Endothelial cell of umbilical vein (primary cell): ENCODE measurements at places on chromosomes 11 and 22.

DNA sequence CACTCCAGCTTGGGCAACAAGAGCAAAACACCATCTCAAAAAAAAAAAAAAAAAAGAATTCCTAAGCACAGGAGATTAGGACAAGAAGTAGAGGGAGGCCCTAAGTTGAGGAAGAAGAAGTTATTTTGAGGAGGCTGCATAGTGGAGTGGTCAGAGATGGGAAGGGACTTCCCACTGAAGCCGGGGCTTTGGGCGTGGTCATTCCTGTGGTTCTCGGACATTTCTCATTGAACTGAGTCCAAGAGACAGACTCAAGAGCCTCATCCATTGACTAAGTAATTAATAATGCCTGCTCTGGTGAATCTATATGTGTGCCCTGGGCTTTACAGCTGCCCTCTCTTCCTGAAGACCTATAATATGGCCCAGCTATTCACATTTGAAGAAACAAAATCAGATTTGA lies 53.2 kb upstream of the FTH1 start:
- no peak for DNase-seq

DNA sequence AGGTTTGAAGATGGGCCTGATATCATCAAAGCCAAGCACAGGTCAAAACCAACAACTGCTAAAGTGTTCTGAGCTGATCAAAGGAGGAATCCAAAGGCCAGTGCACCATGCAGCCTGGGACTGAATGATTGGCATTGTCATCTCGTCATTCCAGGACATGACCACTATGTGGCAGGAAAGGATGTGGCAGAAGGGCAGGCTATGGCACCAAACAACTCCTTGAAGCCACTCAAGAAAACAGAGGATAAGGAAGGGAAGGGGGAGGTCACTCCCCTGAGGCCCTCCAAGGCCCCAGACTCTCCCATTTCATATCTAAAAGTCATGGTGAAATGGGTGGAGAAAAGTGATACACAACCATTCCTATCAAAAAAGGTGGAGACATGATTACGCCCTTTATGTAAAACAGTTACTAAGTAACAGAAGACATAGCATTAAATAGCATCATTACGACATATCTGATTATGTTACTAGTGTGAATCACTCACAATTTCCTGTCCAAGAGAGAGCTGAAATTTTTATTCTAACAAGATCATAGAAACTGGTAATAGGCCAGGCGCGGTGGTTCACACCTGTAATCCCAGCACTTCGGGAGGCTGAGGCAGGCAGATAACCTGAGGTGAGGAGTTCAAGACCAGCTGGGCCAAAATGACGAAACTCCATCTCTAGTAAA lies 49.3 kb downstream of the AHNAK start:
- peak; percentile 68 for DNase-seq

DNA sequence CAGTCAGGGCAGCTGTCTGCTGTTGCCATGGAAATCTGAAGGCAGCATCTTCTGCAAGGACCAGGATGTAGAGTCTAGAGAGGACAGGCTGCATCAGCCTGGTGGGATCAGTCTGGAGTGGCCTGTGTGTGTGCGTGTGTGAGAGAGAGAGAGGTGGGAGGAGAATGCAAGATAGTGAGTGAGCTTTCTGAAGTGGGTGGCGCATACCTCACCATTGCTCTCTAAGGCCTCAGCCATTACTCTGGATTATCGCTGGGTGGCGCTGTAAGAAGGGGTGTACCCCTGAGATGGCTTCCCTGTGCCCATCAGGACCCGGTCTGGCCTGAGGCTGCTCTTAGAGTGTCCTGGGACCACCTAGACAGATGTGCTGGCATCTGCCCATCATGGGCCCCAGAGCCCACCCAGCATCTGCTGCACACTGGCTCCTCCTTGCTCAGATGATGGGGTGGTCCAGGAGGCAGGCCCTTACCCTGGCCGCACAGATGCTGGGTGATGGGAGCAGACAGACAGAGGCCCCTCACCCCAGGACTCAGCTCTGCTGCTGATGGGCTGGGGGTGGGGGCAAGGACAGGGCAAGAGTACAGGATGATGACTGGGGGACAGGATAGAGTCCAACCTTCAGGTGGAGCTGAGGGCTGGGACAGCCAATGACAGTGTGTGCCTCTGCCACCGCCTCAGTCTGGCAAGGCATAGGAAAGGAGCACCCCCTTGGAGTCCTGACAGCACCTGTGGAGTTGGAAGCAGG lies 25.7 kb upstream of the TUB start:
- DNase-seq = no peak

- no peak for DNase-seq
Observed at GRCh38 chr22:46079861-46080821, 70.2 kb upstream of the PPARA start.

DNA sequence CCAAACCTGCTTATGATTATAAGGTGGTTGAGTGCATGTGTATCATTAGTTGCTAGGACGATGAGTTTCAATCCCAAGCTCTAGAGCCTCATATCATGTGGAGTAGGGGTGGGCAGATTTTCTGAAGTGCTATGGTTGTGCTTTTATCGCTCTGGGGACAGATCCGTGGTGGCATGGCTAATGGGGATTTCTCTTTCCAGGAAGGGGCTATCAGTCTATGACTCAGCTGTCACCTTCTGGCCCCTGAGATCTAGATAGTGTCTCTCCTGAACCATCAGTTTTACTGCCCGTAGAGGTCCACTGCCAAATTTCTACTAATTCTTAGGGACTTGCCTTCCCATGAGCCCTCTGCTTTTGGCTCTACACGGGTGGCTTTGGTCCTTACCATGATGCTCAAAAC lies 51.8 kb downstream of the FDX1 start:
- no peak for DNase-seq

- DNase-seq = no peak
Observed at GRCh38 chr11:64372802-64373597, 14.0 kb downstream of the RPS6KA4 start.

DNA sequence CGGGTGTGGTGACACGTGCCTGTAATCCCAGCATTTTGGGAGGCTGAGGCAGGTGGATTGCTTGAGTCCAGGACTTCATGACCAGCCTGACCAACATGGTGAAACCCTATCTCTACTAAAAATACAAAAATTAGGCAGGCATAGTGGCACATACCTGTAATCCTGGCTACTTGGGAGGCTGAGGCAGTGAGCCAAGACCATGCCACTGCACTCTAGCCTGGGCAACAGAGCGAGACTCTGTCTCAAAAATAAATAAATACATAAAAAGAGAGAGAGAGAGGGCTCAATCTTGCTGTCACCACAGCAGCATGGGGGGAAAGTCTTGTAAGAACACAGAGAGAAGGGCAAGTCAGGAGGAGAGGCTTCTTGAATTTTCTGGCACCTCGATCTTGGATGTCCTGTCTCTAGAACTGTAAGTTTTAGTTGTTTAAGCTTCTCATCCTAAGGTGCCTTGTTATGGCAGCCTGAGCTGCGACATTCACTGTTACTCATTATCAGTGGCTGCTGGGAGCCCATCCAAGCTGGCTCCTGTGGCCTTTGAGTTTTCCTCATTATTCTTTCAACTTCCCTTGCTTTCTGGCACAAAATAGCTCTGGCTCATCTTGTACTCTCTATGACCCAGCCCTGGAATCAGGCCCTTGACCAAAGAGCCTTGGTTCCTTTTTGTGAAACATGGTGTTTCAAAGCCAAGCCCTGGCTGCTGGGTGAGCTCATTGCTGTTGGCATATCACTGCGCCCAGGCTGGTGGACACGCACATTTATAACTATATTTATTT lies 8.0 kb upstream of the PSMC3 start:
- no peak for DNase-seq

- DNase-seq = no peak
Observed at GRCh38 chr11:79550809-79551208, 110.0 kb upstream of the TENM4 start.

DNA sequence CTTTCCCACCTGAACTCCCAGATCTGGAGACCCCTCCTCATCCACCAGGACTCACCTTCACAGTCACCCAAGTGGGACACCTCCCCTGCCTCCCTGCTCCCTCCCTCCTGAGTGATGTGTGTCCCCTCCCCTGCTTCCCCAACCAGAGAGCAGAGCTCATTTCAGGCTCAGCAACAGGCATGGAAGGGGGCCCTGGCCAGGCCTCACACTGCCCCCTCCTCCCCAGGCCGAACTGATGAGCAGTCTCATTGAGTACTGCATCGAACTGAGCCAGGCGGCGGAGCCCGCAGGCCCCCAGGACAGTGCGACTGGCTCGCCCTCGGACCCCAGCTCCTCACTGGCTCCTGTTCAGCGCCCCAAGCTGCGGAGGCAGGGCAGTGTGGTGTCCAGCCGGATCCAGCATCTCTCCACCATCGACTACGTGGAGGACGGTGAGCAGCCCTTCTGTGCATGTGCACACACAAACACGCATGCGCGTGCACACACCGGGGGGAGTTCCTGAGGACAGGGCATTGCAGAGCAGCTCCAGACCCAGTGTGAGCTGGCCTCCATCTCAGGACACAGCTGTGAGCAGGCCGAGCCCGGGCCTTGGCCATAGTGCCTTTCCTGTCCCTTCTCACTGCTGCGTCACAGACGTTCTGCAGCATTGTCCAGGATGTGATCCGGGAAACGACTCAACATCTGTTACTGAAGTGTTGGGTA lies 17.8 kb upstream of the NEAT1 start:
- DNase-seq = no peak

DNA sequence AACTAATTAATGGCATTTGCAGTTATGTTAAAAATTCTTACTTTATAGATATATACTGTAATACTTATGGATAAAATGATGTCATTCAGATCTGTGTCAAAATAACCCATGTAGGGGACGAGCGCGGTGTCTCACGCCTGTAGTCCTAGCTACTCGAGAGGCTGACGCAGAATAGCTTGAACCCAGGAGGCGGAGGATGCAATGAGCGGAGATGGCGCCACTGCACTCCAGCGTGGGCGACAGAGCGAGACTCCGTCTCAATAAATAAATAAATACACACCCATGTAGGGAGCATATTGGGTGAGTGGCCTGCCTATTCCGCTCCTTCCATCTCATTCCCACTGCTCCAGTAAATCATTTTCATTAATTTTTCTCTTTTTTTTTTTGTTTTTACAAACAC lies 7.1 kb downstream of the SNU13 start:
- DNase-seq = peak; percentile 10

DNA sequence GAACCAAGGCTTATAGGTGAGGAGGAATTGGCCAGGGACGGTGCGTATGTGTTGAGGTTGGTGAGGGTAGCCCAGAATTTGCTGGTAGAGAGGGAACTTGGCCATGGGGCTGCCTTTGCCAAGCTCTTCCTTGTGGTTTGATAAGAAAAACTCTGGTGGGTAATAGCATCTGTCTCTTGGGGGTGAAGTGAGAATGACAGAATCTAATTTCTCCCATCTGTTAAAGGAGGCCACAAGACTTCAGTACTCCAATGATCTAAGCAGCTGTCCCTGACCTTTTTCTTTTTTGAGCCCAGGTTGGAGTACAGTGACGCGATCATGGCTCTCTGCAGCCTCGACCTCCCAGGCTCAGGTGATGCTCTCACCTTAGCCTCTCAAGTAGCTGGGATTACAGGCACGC lies 36.0 kb upstream of the PICK1 start:
- DNase-seq = no peak

DNA sequence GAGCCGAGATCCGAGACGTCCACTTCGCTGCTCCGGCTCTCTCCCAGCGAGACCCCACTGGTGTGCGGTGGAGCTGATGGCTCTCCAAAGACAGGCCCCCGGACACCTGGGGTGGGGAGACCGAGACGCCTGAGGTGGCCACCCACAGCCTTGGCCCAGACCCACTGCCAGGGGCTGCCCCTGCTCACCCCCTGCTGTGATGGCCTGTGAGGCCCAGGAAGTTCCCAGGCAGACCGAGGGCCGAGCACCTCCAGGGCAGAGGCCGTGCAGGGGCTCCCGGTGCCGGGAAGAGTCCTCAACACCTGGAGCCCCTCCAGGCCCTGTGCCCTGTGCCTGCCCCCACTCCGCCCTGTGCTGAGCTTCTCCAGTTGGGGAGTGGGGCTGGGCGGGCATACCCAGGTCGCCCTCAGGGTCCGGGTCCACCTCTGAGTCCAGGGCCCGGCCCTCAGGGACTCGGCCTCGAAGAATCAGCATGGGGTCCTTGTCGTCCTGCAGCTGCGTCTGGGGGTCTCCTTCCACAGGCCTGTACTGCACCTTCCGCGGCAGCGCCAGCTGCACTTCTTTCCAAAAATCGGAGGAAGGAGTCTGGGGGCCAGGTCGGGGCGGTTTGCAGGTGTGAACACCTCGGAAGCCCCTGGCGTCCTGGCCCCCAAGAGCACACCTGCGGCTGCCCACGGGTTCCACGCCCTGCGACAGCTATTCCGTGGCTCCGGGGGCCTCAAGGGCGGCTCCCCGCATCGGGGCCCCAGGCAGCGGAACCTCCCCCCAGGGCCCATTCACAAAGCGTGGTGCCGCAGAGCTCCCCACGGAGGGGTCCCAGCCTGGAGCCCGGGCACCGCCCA lies 8.6 kb downstream of the SIGIRR start:
- DNase-seq = no peak

GRCh38 chr11:64355078-64355940 lies 3.7 kb upstream of the RPS6KA4 start:
- peak; percentile 87 for DNase-seq

- no peak for DNase-seq
Observed at GRCh38 chr11:72753341-72754148, 1.3 kb upstream of the ARAP1 start.

DNA sequence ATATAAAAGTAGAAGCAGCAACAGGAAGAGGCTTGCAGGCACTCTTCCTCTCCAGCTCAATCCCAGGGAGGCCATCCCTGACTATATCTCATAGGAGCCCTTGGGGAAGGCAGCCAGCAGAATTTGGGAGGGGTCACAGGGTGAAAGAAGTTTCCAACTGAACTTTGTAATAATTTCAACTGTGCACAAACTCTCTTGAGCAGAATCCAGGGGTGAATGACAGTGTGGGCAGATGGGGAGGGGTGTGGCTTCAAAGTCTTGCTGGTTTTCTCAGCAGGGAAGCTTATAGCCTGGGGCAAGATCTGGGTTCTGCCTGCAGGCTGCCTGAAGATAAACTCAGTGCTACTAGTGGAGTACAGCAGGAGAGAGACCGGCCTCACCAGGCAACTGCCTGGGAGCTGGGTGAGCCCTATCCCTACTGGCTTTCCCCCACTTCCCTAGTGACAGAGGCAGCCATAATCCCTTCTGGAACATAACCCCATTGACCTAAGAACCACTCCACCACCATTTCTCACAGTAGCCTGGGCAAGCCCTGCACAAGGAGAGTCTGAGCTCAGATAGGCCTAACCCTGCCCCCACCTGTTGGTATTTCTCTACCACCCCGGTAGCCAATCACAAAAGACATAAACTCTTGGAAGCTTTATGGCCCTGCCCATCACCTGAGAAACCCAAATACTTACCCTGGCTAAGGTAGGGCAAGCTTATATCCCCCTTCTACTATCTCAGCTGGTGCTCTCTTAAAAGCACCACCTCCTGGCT lies 17.8 kb upstream of the TTC12 start:
- no peak for DNase-seq
